ENCODE measurements at places on chromosomes 3 and 15.

DNA sequence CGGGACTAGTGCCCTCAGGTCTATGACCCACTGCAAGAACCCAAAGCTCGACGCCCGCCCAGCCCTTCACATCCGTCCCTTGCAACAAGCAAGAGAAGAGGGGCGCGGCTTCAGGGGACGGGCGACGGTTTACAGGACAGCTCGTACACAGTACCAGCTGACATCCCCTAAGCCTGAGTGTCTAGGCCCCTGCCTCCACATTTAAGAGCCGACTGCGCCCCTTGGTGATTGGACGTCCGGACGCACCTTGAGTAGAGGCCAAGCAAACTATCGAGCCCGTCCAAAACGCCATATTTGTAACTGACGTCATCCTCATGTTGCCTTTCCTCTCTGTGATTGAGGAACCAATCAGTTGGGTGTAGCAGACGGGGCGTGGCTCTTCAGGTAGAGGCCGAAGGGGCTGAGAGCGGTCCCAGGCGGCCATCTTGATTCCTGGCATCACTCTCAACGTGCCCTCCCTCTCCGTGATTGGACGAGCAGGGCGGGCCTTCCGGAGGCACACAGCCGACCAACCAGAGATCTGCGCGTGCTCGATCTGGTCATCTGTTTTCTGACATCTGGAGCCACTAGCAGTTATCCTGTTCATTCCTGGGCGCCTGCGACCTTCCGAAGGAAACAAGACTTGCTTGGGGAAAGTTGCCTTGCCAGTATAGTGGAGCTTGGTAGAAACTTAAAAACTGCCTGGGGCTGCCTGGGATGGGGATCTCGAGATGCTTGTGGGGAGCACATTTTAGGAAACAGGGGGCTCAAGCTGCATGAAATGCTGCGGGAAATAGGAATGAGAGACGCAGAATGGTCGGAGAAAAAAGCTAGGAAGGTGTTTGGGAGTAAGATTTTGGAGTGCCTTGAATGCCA, 4.0 kb upstream of the RPL14 start:
- DNase-seq = peak; percentile 99

GRCh38 chr15:91158415-91159394, 58.6 kb downstream of the SV2B start:
- DNase-seq = no peak

DNA sequence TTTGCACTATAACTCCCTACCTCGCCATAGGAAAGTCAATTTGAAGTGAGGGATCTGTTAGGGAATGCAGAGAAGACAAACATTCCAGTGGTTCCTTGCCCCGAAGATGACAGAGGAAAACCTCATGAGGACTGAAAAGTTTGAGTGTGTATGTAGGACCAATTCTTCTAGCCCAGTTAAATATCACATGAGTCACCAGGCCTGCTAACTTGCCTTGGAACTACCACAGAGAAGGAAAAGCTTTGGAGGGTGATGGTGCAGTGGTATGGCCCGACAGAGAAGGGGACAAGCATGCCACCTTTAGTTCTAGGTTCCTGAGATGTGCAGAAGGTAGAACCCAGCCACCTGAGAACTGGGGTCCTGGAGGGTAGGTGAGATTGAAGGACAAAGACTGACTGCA, 2.6 kb upstream of the UPK1B start:
- no peak for DNase-seq

- no peak for DNase-seq
Measured at GRCh38 chr3:36891701-36892160, 53.1 kb downstream of the TRANK1 start.

DNA sequence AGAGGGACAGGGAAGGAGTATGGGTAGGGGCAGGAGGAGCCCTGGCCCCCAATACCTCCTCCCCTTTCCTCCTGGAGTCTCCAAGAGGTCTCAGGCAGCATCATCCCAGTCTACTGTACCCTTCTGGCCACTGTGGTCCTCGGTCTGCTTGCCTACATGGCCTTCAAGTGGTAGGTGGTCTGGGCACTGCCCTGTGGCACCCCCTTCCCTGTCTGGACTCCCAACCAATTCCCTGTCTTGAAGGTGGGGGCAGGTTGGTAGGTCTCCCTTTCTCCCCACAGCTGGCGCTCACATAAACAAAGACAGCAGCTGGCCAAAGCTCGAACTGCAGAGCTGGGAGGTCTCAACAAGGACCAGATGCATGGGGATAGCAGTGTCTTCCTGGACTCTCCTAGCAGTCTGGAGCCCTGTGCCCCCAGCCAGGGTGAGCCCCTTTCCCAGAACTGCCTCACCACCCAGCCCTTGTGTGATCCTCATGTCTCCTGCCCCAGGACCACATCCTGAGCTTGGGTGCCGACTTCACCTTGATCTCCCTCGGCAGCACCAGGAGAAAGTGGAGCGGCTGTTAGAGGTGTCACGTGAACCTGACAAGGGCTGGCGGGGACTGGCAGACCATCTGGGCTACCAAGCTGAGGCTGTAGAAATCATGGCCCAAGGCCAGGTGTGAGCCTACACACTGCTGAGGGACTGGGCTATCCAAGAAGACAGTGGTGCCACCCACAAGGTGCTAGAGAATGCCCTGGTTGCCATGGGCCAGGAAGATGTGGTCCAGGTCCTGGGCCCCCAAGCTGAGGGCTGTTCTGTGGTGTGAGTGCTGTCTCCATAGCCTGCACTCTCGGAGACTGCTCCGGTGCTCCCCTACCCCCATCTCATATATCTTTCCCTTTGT, 33.1 kb downstream of the NBEAL2 start:
- no peak for DNase-seq

- DNase-seq = no peak
Measured at GRCh38 chr3:58723173-58723572, 56.6 kb upstream of the FAM3D start.

DNA sequence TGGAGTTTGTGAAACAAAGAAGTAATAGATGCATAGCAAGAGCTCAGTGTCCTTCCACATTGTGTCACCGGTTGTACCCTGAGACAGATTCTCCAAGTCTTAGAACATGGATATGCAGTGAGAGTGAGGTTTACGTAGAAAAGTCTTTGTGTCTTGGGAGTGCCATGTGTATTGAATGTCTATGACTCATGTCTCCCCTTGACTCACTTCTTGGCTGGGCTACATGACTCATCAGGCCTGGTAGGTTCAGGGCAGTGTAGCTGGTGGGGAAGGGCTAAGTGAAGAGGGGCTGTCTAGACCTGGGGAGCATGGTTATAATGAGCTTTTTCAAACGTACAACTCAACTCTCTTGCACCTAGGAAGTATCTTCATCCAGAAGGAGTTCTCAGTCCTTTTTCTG, 167.4 kb downstream of the GAP43 start:
- DNase-seq = no peak

GRCh38 chr3:142149673-142149992, 289 bp upstream of the TFDP2 start:
- DNase-seq = no peak

DNA sequence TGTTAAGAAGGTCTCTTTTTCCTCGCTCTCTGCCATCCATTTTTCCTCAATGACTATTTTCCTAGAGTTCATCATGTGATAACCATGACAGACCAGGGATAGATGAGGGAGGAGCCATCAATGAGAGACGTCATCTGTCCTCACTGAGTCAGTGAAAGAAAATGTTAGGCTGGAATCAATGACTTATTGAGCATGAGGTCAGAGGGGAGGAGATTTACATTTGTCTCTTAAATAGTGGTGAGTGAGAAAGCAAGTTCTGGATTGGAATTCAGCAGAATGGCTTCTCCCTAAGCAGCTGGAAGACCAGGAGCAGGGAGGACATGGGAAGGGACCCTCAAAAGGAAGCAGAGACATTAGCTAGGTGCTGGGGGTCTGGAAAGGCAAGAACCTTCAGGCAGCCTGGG, 28.2 kb upstream of the USP3 start:
- DNase-seq = no peak

DNA sequence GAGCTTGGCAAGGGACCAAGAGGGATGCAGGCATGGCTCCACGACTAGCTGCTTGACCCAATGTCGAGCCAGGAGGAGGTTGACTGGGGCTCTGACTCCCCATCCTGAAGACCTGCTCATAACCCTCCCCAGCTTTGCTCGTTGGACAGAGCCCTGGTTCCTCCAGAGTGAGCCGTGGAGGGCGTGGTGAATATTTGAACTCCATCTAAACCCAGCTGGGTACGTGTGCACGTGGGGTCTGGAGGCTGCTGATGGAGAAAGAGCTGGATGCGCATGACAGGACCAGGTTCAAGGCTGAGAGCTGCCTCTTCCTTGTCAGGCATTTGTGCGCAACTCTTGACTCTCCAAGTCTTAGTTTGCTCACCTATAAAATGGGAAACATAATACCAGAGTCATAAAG, 282.8 kb downstream of the TLE3 start:
- no peak for DNase-seq

DNA sequence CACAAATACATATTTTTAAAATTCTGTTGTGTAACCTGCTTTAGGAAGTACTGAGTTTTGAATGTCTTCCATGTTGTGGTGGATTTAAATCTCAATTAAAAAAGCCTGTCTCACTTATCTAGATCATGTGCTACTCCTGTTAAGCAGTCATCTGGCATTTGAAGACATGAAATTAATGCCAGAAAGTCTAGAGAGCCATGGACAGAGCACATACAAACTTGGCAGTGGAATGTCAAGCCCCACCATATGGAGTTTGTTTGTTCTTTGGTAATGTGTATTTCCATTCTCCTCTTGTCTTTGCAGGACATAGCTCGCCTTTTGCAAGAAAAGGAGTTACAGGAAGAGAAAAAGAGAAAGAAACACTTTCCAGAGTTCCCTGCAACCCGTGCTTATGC, 39.3 kb upstream of the UTS2B start:
- DNase-seq = no peak

GRCh38 chr15:99275525-99276128, 24.3 kb downstream of the LRRC28 start:
- DNase-seq = no peak

DNA sequence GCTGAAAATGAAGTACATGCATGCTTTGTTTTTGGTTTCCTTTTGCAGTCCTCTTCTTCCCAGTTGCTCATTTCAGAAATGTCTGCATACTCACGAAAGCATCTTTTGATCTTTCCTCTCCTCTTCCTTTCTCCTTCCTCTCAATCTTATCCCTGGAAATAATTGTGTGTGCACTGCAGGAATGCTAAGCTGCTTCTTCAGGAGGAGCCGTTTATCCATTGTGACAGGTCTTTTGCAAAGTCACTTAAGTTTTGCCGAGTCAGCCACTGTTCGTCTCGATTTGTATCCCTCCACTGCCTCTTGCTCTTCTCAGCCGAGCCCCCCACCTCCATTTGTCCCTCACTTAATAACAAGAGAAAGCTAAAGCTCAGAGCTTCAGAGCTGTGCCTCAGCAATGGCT, 597.6 kb downstream of the AGBL1 start:
- DNase-seq = no peak

GRCh38 chr3:30475038-30475808, 131.2 kb upstream of the TGFBR2 start:
- DNase-seq = no peak

Measured in HL-60 (cell line).